ENCODE measurements at places on chromosomes 4 and X. TPM values are rescaled to one million over a fixed set of nuclear protein-coding genes. Genes with fewer than 3 reads are reported as not detected.
A peak's percentile ranks its signal among the peaks of the same experiment; 100 is the strongest.

DNA sequence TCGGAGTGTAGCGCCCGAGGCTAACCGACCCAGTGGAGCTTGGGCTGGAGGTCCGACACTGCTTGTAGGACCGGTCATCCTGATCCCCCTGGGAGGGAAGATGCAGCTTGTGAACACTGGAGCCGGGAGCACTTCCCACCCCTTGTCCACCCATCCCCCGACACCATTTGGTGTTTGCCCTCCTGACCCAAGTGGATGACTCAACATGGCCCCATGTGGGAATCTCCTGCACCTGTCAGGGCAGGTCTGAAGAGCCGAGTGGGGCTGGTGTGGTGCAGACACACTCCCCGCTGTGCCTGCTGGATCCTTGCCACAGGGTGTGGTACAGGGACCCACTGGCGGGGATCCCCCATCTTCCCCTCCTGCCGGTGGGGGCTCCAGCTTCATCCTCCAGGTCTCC is 90.0 kb upstream of the AFAP1 start:
- DNase-seq = no peak

Gene USP9X
- total RNA-seq = 72.3 TPM

DNA sequence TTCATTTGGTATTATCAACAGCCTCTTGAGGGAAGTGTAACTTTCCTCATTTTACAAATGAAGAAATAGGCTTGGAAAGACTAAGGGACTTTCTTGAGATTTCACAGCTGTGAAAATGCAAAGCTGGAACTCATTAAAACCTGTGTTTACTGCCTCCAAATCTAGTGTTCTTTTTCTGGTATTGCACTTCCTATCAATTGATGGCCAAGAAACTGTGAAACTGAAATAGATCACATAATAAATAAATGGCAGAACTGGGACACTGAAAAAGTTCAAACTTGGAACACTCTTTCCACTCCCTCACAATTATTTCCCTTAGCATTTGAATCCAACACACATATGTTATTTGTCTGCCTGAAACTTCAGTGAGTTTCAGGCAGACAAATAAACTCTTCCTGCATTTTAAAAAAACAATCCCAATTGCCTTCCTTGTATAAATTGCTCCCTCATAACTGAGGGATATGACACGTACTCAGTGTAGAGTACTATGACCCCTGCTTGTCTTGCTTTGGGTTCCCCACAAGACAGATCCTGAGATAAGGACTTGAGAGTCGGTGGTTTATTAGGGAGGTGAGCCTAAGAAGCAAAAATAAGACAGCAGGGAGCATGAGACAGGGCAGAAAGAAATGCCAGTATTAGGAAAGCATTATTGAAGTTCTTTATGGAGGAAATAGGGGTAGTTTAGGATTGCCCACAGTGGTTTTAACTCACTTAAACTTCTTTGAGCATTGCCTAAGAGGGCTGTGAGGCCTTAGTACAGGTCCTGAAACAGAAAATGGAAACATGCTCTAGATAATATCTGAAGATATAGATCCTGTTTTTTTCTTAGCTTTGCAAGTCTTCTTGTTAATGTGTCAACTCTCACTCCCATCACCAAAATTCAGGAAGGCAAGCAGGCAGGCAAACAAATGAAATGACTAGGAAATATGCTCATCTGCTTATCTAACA is 33.9 kb downstream of the RTL3 start:
- no peak for DNase-seq

DNA sequence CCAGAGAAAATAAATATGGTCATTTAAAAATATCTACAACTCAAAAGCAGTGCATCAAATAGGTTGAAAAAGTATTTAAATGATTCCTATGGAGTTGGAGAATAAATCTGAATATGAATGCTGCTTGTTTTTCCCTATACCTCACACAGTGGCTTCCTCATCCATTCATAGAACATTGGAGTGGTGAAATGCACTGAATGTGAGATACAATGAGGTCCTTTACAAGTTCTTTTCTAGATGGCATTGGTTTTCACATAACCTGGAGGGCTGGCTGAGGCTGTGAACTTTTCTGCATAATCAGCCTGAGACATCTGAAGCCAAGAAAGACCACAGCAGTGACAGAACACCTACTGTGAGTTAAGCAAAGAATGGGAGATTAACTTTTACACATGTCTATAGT is 279.1 kb upstream of the NRK start:
- DNase-seq = no peak

- DNase-seq = no peak
These were observed 39.2 kb upstream of the MSX1 start for GRCh38 chr4:4820261-4820660.

DNA sequence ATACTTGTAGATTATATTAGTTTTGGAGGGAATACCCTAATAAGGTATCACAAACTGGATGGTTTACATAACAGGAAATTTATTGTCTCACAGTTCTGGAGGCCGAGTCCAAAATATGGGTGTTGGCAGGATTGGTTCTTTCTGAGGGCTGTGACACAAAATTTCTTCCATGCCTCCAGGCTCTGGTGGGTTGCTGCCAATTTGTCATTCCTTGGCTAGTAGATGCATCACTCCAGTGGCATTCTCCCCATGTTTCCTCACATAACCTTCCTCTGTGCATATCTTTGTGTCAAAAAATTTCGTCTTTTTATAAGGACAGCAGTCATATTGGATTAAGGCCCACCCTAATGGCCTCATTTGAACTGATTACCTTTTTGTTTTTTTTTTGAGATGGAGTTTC is 49.3 kb downstream of the APELA start:
- peak; percentile 93 for DNase-seq

- DNase-seq = no peak
These were observed 9.7 kb upstream of the MTHFD2L start for GRCh38 chr4:74148205-74148604.

DNA sequence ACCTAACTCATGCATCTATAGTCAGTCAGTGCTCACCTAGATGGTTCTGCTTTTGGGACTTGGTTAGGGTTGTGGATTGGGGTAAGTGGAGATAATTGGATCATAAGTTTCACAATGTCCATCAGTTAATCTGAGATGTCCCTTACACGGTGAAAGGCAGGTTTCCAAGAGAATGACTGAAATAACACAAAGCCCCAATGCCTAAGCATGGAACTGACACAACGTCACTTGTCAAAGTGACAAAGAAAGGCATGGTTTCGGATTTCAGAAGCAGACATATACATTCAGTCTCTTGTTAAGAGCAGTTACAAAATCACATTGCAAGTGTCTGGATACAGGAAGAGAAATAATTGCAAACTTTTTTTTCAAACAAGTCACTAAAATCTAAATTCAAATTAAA is 1456.9 kb downstream of the TECRL start:
- DNase-seq = no peak

GRCh38 chr4:11544211-11544610 is 115.5 kb upstream of the HS3ST1 start:
- no peak for DNase-seq

DNA sequence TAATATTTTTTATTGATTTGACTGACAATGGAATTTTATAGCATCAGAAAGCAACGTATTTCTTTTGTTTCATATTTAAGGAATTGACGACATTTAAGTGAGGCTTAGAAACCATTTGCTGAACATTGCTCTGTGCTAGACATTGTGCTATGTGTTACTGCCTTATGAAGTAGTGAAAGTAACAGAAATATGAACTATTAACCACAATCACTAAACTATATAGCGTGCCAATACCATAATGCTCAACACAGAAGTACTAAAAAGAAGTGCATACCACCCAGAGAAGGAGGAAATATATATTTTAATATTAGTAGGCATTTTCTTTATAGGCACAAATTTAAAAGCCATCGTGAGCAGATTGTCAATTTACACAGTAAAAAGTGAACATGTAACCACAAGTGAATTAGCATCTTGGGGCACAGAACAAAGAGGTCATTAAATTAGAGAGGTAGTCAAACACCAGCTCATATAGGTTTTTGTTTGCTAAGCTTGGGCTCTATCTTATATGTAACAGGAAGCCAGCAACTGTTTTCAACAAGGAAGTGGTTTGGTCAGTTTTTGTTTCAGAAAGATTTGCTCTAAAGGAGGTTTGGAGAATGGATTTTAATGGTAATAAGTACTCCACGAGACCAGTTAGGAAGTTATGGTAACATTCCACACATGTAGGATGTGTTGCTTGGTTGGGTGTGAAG is 270.7 kb downstream of the GRXCR1 start:
- no peak for DNase-seq

- DNase-seq = peak; percentile 50
These were observed 47.2 kb downstream of the AFAP1 start for GRCh38 chr4:7892212-7893019.

GRCh38 chr4:86972997-86973396 is 38.2 kb downstream of the AFF1 start:
- DNase-seq = no peak

DNA sequence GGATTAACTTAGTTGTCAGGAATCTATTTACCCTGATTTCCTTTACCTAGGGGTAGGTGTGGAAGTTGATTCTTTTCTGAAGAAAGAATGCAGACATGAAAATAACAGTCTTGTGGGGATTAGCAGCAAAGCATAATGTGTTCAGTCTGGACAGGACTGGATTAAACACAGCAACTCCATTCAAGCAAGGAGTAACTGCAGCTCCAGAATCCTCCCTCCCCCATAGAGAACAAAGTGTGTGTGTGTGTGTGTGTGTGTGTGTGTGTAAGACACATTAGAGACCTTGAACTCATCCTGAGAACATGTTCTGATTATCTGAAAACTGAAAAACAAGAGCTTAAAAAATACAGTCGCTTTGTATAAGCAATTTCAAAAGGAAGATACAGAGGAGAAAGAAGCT is 9.3 kb downstream of the C4orf54 start:
- DNase-seq = no peak

GRCh38 chrX:16839219-16839851 is 30.8 kb downstream of the RBBP7 start:
- DNase-seq = no peak

Gene PDZD4
- total RNA-seq = 1.5 TPM

Gene CTAG2
- total RNA-seq = not detected

GRCh38 chrX:1075741-1076140 is 136.7 kb downstream of the CRLF2 start:
- DNase-seq = no peak

Gene RTL3
- total RNA-seq = under 0.01 TPM

DNA sequence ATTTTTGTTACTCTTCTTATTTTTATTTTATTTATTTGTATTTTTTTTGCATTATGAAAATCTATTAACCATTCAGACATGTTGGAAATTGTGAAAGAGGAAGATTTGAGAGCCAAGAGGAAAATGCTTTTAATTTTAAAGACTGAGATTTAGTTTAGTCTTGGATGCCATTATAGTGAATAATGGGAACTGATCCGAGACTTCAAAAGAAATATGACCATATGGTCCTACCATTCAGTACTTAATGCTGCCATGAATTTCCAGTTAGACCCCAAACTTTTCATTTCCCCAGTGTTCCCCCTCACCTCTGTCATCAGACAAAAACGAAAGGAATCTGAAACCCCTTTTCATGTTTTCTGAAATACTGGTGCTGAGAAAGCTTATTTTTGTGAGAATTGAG is 95.5 kb downstream of the TENM3 start:
- no peak for DNase-seq

DNA sequence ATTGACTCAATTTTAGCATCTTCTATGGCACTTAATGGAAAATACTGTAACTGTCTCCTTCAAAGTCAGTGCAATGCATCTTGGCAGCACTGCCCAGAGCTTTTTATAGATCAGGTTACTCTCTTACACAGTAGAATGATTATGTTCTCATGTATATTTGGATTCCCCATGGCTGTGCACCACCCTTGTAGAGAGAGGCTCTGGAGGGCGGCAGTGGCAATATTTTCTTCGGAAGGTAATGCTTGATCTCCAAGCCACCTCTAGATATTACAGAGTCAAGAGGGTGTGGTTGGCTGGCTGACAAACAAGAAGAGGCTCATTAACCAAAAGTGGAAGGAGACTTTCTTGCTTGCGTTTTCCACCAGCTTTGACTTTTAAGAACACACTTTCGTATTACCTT is 72.8 kb upstream of the ARSJ start:
- no peak for DNase-seq

Gene NPY1R
- total RNA-seq = not detected

Gene CXCL9
- total RNA-seq = not detected

DNA sequence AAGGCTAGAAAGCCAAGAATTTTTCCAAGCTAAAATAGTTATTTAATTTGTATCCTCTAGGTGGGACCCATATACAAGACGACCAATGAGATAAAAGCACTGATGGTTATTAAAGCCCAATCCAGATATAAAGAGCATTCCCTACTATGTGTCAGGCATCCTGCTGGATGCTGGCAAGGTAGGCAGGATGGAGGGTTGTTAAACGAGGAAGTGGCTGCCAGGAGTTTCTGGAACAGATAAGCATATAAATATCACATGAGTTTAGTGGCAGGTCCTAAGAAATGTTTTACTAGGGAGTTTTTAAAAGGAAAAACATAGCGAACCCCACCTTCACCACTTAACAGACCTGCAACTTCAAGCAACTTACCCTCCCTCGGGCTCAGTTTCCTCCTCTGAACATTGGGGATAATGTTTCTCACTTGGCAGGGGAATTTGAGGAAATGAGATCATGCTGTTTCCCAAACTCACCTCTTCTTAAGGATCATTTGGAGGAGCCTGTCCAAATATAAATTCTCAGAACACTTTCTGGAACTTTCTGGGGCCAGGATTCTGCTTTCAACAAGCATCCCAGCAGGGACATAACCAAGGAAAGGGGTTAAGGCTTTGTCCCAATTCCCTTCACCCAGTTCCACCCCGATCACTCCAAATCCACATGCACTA is 94.3 kb upstream of the LDB2 start:
- DNase-seq = no peak

DNA sequence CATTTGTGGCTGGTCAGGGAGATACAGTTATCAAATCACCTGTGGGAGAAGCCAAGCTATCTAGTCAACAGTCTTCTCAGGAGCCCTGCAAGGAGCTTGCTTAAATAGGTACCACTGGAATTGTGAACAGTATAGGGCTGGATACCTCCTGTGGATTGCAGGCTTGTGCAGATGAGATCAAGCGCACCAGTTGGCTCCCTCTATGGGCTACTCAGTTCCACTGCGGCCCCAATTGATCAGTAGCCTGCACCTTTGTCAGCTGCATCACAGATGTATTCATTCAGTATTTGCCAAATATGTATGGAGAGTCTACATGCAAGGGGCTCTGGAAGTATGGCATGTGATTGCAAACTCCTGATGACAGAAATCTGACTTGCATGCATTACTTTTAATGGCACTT is 28.6 kb downstream of the TEX13A start:
- DNase-seq = peak; percentile 18

DNA sequence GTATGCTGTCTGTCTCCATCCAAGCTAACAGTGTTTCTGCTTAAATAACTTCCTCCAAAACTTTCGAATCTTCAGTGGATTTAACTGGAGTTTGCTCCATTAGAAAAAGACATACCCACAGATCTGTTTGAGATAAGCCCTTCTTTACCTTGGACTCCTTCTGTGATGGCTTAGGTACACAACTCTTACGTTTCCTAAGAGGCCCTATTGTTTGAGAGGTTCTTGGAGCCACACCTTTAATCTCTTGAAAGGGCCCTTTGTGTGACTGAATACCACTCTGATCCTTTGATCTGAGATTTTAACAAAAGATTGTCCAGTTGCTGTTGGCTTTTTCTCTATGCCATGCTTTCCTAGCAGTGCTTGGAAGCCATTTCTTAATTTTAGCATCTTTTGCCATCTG is 92.5 kb downstream of the AKAP4 start:
- no peak for DNase-seq

GRCh38 chr4:47737326-47737725 is 100.5 kb downstream of the CORIN start:
- no peak for DNase-seq

GRCh38 chrX:40392599-40392998 is 188.2 kb upstream of the ATP6AP2 start:
- no peak for DNase-seq

GRCh38 chrX:39144323-39144722 is 343.1 kb downstream of the MID1IP1 start:
- no peak for DNase-seq
